ENCODE measurements at places on chromosomes 5 and 9. TPM values are rescaled to one million over a fixed set of nuclear protein-coding genes. Genes with fewer than 3 reads are reported as not detected.

Gene LCN15
- not detected for total RNA-seq

DNA sequence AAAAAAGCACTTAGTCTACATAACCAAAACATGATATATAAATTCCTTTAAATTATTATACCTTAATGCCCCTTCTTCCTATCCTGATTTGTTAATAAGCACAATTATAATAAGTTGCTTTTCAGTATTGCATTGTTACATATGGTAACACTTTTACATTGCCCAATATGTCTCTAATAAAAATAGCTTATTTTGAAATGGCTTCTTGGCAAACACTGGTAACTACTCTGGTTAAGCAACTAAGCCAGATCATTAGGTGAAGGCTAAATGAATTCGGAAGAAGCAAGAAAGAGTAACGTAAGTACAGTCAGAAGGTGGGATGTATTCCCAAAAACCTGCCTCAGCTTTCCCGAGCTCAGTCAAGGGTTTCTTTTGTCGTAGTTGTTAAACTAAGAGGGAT, 85.3 kb downstream of the TTC39B start:
- DNase-seq: no peak
- H3K4me3 ChIP-seq: no peak overlapping the region
- no peaks in the 10 kb centered on the region for H3K27me3 ChIP-seq
- H3K4me1 ChIP-seq: no peaks in the 10 kb centered on the region
- no peak overlapping the region for H3K27ac ChIP-seq

GRCh38 chr5:149930749-149931574, 13.6 kb downstream of the PDE6A start:
- no peak overlapping the region for H3K4me3 ChIP-seq
- no peaks in the 10 kb centered on the region for H3K27me3 ChIP-seq
- no peak overlapping the region for H3K27ac ChIP-seq
- H3K4me1 ChIP-seq: no peaks in the 10 kb centered on the region
- H3K36me3 ChIP-seq: no peaks in the 10 kb centered on the region
- no peak for DNase-seq

- H3K36me3 ChIP-seq: no peaks in the 10 kb centered on the region
- H3K27me3 ChIP-seq: no peaks in the 10 kb centered on the region
- no peaks in the 10 kb centered on the region for H3K4me1 ChIP-seq
- no peak for DNase-seq
- H3K27ac ChIP-seq: no peak overlapping the region
Observed at GRCh38 chr5:155485386-155485785, 471.8 kb downstream of the KIF4B start.

All from CD8-positive, alpha-beta memory T cell (primary cell).